ENCODE measurements at places on chromosomes 11 and 22.

- H3K36me3 ChIP-seq, result no peaks in the 10 kb centered on the region
- peaks cover 7% of the 10 kb centered on the region for H3K27me3 ChIP-seq
- DNase-seq, result no peak
- no peak overlapping the region for H3K4me3 ChIP-seq
These were observed 53.6 kb upstream of the VSTM5 start for GRCh38 chr11:93903989-93904388.

GRCh38 chr11:69232821-69233743 is 60.9 kb upstream of the MYEOV start:
- no peaks in the 10 kb centered on the region for H3K36me3 ChIP-seq
- H3K27ac ChIP-seq, result no peak overlapping the region
- DNase-seq, result no peak

DNA sequence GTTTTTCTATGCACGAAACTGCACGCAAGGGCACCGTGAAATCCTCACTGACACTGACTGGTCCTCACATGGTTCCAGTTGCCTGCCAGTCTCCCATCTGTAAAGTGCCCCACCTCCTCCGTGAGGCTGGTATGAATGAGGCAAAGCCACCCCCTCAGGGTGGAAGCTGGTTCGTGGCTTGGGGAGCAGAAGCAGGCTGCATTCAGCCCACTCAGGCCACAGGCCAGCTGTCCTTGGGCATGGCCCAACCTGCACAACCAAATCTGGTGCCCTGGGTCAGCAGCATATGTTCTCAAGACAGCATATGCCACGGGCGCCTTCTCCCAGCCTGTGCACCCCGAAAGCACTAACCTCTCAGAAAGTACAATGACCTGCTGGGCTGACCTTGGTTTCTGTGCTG is 29.3 kb downstream of the SERPINH1 start:
- H3K27ac ChIP-seq, result no peak overlapping the region
- no peaks in the 10 kb centered on the region for H3K36me3 ChIP-seq
- H3K4me3 ChIP-seq, result no peak overlapping the region
- H3K4me1 ChIP-seq, result peaks cover 19% of the 10 kb centered on the region
- H3K27me3 ChIP-seq, result no peaks in the 10 kb centered on the region
- DNase-seq, result no peak

GRCh38 chr11:134038897-134039470 is 29.9 kb upstream of the JAM3 start:
- peak overlapping the region; percentile 61 for H3K4me3 ChIP-seq
- H3K27me3 ChIP-seq, result peaks cover 48% of the 10 kb centered on the region
- peaks cover 52% of the 10 kb centered on the region for H3K4me1 ChIP-seq
- no peak overlapping the region for H3K27ac ChIP-seq
- H3K36me3 ChIP-seq, result no peaks in the 10 kb centered on the region
- DNase-seq, result no peak

GRCh38 chr11:11038352-11038751 is 180.5 kb upstream of the ZBED5 start:
- H3K4me3 ChIP-seq, result no peak overlapping the region
- DNase-seq, result no peak
- H3K27me3 ChIP-seq, result no peaks in the 10 kb centered on the region

- peaks cover 65% of the 10 kb centered on the region for H3K4me1 ChIP-seq
- H3K36me3 ChIP-seq, result no peaks in the 10 kb centered on the region
- peak overlapping the region; percentile 69 for H3K27ac ChIP-seq
- DNase-seq, result no peak
These were observed 42.9 kb downstream of the PC start for GRCh38 chr11:66915046-66915832.

GRCh38 chr22:28741200-28741784 is 328 bp downstream of the CHEK2 start:
- H3K4me3 ChIP-seq, result peak overlapping the region; percentile 97
- DNase-seq, result no peak
- H3K36me3 ChIP-seq, result no peaks in the 10 kb centered on the region
- no peaks in the 10 kb centered on the region for H3K27me3 ChIP-seq
- peaks cover 49% of the 10 kb centered on the region for H3K4me1 ChIP-seq
- peak overlapping the region; percentile 75 for H3K27ac ChIP-seq

DNA sequence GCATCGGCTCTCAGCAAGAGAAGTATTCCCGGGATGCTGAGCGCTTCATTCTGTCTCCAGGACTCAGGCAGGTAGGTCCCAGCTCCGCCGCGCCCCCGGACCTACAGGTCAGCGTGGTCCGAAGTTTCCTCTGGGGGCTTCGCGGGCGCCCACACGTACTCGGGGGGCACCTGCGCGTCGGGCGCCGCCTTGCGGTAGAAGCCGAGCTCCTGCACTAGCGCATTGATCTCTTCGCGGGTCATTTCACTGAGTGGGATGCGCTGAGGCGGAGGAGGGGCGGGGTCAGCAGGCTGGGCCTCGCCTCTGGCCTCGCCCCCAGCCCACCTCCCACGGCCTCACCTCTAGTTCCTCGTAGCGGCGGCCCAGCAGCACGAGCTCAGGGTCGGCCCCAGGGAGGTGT is 2.5 kb downstream of the SELENOM start:
- no peak overlapping the region for H3K4me3 ChIP-seq
- DNase-seq, result peak; percentile 29
- no peaks in the 10 kb centered on the region for H3K36me3 ChIP-seq
- peaks cover 14% of the 10 kb centered on the region for H3K27me3 ChIP-seq

- H3K4me1 ChIP-seq, result peaks cover 28% of the 10 kb centered on the region
- peak overlapping the region; percentile 38 for H3K27ac ChIP-seq
- no peaks in the 10 kb centered on the region for H3K27me3 ChIP-seq
These were observed 534.8 kb downstream of the INSC start for GRCh38 chr11:15649371-15650104.

DNA sequence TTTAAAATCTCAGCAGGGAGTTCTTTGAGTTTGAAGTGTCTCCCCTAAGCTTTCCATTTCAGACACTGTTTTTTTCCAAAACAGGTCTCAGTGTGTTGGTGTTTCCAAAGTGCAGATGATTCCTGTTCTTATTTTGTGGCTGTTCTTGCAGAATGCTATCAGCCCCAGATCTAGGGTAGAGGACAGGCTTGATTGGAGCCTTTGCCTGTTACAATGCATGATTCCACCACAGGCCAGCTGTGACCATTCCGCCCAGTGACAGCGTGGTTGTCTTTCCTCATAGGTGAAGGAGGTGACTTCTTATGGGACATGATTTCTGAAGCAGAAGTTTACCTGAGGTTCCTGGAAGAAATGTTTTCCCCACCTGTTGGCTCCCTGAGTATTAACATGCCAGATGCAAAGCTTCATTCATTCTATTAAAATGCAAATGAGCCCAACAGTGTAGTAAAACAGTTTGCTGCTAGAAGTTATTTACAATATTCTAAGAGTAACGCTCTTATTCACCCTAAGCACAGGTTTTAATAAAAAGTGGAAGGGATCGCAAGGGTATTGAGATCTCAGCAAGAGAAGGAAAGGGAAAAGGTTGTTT is 36.9 kb upstream of the BIRC3 start:
- peaks cover 14% of the 10 kb centered on the region for H3K4me1 ChIP-seq
- no peaks in the 10 kb centered on the region for H3K27me3 ChIP-seq
- no peak overlapping the region for H3K4me3 ChIP-seq
- H3K36me3 ChIP-seq, result no peaks in the 10 kb centered on the region
- no peak overlapping the region for H3K27ac ChIP-seq

DNA sequence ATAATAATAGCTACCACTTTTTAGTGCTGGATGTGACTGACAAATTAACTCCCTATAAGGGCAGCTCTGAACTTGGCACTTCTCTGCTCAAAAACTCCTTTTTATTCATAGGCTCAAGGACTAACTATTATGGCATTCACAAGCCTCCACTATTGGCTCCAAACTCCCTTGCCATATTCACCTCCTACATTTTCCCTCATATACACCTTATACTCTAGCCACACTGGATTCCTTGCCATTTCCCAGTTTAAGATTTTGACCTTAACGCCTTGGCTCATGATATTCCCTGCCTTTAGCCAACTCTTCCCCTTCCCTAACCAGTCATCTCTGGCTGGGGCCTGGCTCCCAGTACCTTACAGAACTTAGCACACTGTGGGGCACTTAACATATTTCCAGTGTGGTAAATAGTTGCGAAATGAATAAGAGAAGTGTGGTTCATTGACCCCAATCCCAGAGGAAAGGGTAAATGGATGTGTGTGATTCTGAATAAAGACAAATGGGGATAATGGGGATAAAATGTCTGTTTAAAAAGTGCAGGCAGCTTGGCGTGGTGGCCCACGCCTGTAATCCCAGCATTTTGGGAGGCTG is 40.0 kb upstream of the SORL1 start:
- DNase-seq, result no peak
- H3K36me3 ChIP-seq, result no peaks in the 10 kb centered on the region
- H3K4me3 ChIP-seq, result no peak overlapping the region
- H3K27me3 ChIP-seq, result no peaks in the 10 kb centered on the region
- H3K27ac ChIP-seq, result no peak overlapping the region

- H3K36me3 ChIP-seq, result no peaks in the 10 kb centered on the region
- H3K4me3 ChIP-seq, result no peak overlapping the region
- peaks cover 6% of the 10 kb centered on the region for H3K4me1 ChIP-seq
- H3K27me3 ChIP-seq, result peaks cover 97% of the 10 kb centered on the region
These were observed 5.0 kb upstream of the ANO1 start for GRCh38 chr11:70072861-70073755.

- DNase-seq, result no peak
- H3K4me1 ChIP-seq, result peaks cover 7% of the 10 kb centered on the region
- no peaks in the 10 kb centered on the region for H3K27me3 ChIP-seq
- peak overlapping the region; percentile 7 for H3K27ac ChIP-seq
- H3K4me3 ChIP-seq, result no peak overlapping the region
These were observed 107.0 kb downstream of the MSANTD4 start for GRCh38 chr11:105915021-105915420.

GRCh38 chr11:18536209-18536608 is 9.5 kb upstream of the TSG101 start:
- H3K36me3 ChIP-seq, result no peaks in the 10 kb centered on the region
- DNase-seq, result no peak

- H3K27ac ChIP-seq, result peak overlapping the region; percentile 41
- peaks cover 3% of the 10 kb centered on the region for H3K4me1 ChIP-seq
- DNase-seq, result no peak
- no peaks in the 10 kb centered on the region for H3K36me3 ChIP-seq
- H3K4me3 ChIP-seq, result no peak overlapping the region
- H3K27me3 ChIP-seq, result no peaks in the 10 kb centered on the region
These were observed 25.0 kb upstream of the PRSS23 start for GRCh38 chr11:86775361-86775760.

DNA sequence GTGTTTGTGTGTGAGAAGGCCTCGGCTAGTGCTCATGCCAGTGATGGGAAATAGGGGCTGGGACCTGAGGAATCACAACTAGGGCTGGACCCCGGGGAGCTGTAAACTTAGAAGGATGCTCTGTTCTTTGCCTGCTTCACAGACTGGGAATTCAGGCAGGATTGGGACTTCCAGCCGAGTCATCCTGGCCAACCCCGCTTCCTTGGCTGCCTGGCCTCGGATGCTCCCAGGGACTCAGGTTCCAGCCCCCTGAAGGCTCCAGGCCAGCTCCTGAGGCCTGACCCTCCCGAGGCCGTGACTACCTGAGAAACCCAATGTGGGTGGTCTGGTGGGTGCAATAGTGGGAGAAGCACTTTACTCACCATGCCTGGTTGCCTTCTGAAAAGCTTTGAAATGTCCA is 44.7 kb downstream of the IRAG1 start:
- peaks cover 15% of the 10 kb centered on the region for H3K4me1 ChIP-seq
- no peaks in the 10 kb centered on the region for H3K36me3 ChIP-seq
- H3K27me3 ChIP-seq, result no peaks in the 10 kb centered on the region
- DNase-seq, result no peak
- no peak overlapping the region for H3K4me3 ChIP-seq
- H3K27ac ChIP-seq, result no peak overlapping the region

- H3K27ac ChIP-seq, result no peak overlapping the region
- no peaks in the 10 kb centered on the region for H3K27me3 ChIP-seq
- no peaks in the 10 kb centered on the region for H3K36me3 ChIP-seq
These were observed 45.7 kb downstream of the GNB1L start for GRCh38 chr22:19808873-19809478.

DNA sequence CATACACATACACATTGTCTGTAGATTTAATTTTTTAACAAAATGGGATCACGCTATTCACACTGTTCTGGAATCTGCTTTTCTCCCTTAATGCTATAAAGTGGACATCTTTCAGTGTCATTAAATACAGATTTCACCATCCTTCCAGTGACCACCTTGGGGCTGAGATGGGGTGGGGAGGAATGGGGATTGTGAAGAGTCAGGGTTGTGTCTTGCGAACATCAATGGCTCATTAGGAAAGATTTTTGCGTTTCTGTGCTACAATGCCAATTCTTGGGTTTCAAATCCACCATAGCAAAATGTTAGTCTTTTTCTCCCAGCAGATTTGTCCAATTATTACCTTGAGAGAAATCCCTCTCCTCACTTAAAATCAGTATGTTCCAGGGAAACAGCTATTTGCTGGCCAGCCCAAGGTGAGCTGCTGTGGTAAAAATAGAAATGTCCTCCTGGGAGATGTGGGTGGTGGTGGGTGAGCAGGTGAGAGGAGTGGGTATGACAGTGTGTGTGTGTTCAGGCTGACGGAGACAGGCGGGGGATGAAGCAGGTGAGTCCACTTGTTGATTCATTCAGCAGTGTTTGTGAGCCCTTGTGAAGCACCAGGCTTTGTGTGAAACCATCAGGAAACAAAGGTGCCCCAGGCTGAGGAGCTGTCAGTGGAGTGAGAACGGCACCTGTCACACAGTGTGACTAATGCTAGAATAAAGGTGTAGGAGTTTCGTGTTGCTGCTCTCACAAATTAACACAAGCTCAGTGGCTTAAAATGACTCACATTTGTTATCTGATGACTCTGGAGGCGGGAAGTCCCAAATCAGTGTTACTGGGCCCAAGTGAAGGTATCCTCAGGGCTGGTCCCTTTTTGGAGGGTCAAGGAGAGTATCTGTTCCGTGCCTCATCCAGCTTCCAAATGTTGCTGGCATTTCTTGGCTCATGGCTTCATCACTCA is 1.7 kb upstream of the CBX6 start:
- DNase-seq, result no peak
- H3K4me1 ChIP-seq, result peaks cover 24% of the 10 kb centered on the region
- H3K27ac ChIP-seq, result no peak overlapping the region
- H3K36me3 ChIP-seq, result no peaks in the 10 kb centered on the region
- peaks cover 11% of the 10 kb centered on the region for H3K27me3 ChIP-seq

- H3K36me3 ChIP-seq, result no peaks in the 10 kb centered on the region
- H3K27ac ChIP-seq, result no peak overlapping the region
- H3K4me3 ChIP-seq, result no peak overlapping the region
- no peak for DNase-seq
These were observed 70.2 kb upstream of the CREB3L1 start for GRCh38 chr11:46207270-46207669.

DNA sequence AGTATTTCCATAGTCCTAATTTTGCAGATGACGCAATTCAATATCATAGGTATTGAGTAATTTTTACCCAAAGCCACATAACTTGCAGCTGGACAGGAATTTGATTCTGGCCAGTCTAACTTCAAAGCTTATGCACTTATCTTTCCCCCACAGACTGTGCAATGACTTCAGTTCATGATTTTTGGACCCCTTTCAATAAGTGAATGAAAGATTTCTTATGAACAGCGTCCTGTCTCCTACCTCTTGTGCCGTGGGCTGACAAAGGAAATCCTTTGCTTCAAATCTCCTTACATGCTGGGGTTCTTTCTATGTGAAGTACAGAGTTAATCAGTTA is 217.7 kb upstream of the KIRREL3 start:
- no peaks in the 10 kb centered on the region for H3K27me3 ChIP-seq
- H3K4me3 ChIP-seq, result no peak overlapping the region
- no peak for DNase-seq
- no peaks in the 10 kb centered on the region for H3K4me1 ChIP-seq
- H3K27ac ChIP-seq, result no peak overlapping the region
- no peaks in the 10 kb centered on the region for H3K36me3 ChIP-seq
